Osteoblast (primary cell): ENCODE measurements at places on chromosomes 7 and 10.

DNA sequence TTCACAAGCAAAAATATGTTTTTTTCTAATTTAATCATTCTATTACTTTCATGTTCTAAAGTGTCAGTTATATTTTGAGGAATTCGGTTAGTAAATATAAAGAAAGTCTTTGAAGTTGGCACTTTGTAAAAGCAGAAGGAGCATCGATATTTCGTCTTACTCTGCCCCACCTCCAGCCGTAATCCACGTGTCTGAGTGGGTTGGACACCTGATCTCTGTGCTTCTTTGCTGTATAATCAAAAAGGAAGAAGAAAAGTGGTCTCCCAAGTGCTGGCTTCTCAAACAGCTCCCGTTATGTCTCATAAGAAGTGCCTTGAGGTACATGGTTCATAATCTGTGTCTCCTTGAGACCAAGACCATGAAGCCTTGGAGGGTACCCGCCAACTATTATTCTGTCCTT lies 19.8 kb downstream of the PRKAR2B start:
- no peak for DNase-seq

- peak; percentile 18 for DNase-seq
These were observed 68.9 kb upstream of the ADO start for GRCh38 chr10:62735464-62736167.

DNA sequence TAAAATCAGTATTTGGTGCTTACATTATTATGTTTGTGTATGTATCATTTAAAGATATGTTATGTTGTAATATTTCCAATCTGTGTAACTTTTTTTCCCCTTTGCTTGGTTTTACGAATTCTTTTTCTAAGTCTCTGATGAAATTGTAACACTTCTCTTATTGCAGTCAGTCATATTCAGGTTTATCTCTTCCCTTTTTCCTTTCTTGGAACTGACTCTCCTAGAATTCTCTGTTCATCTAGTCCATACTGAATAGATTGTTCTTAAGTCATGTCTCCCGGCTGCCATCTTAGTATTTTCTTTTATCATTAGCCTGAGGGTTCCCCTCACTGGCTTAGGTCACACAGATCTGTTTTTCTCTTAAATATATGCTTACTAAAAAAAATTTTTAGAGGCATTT lies 44.6 kb downstream of the PHTF2 start:
- no peak for DNase-seq

GRCh38 chr10:7492660-7493046 lies 81.8 kb upstream of the SFMBT2 start:
- no peak for DNase-seq

GRCh38 chr10:121942749-121943416 lies 15.1 kb upstream of the ATE1 start:
- DNase-seq: peak; percentile 89

DNA sequence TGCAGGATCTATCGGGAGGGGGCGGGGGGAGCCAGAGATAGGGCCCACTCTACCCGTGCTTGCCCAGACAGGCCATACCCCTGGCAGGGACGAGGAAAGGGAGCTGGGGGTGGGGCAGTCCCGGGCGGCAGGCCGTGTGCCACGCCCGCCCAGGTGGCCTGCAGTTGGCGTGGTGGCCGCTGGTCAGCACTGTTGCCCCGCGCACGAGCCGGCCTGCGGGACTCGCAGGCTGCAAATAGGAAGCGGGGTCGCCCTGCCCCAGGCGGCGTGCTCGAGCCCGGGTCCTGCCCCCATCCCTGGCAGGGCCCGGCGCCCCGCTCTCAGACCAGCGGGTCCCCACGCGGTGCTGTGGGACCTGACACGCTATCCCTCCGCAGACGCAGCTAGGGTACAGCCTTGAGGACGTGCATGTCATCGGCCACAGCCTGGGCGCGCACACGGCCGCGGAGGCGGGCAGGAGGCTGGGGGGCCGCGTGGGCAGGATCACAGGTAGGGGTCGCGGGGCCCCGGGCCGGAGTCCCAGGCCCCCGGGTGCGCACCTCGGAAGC lies 6.7 kb downstream of the PNLIPRP2 start:
- DNase-seq: peak; percentile 52

GRCh38 chr10:29648983-29649268 lies 14.2 kb upstream of the SVIL start:
- no peak for DNase-seq

- DNase-seq: no peak
These were observed 43.4 kb upstream of the CCDC7 start for GRCh38 chr10:32402499-32402898.

DNA sequence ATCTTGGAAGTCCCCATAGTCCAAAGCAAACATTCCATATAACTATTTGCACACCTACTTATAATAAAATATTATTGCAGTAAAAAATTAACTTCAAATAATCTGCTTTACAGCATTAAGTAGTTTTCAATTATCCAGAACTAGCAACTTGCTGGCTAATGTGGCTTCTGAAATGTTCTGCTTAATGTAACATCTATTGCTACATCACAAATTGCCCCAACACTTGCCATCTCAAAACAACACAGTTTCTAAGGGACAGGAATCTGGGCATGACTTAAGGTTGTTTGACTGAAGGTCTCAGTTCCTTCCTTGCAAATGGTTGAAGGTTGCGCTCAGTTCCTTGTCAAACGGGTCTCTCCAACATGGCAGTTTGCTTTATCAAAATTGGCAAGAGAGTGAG lies 378.5 kb upstream of the SEMA3C start:
- DNase-seq: no peak

GRCh38 chr10:33150889-33151288 lies 183.6 kb downstream of the NRP1 start:
- DNase-seq: no peak

- no peak for DNase-seq
These were observed 466.3 kb downstream of the SEMA3D start for GRCh38 chr7:84720456-84721097.

GRCh38 chr10:108982159-108982558 lies 941.2 kb downstream of the XPNPEP1 start:
- DNase-seq: no peak

DNA sequence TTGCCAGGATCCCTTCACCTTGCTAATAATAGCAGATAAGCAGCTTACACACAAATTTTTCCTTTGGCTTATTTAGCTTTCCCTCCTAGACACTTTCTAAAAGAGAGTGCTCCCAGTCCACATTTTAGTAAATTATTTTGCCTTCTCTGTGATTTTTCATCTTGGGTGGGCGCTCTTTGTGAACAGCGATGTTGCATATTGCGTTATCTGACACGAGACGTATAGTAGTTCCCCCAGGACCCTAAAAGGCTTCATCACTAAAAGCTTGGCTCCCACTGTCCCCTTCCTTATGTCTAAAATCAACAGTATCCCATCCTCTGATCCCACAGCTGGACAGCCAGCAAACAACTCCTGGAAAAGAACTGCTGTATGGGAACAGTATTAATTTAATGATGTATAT lies 232.9 kb downstream of the DYNC1I1 start:
- no peak for DNase-seq

- no peak for DNase-seq
These were observed 294.8 kb downstream of the MDFIC start for GRCh38 chr7:115216652-115217051.

GRCh38 chr10:70594161-70594560 lies 8.4 kb downstream of the PRF1 start:
- peak; percentile 22 for DNase-seq

DNA sequence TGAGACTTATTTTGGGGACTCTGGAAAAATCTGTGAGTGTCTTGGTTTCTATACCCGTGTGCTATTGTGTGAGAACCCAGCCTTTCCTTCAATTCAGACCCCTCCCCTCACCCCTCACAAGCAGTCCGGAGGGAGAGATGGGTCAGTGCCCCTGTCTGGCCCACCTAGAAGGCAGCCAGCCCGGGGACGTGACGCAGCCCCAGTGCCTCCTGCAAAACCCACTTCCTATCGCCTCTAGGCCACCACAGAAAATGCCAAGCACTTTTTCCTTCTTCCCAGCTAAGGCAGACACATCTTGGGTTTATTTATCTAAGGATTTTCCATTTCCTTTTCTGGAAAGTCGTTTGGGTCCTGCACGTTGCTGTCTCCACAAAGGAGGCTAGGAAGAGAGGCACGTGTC lies 11.6 kb upstream of the AQP1 start:
- DNase-seq: no peak

DNA sequence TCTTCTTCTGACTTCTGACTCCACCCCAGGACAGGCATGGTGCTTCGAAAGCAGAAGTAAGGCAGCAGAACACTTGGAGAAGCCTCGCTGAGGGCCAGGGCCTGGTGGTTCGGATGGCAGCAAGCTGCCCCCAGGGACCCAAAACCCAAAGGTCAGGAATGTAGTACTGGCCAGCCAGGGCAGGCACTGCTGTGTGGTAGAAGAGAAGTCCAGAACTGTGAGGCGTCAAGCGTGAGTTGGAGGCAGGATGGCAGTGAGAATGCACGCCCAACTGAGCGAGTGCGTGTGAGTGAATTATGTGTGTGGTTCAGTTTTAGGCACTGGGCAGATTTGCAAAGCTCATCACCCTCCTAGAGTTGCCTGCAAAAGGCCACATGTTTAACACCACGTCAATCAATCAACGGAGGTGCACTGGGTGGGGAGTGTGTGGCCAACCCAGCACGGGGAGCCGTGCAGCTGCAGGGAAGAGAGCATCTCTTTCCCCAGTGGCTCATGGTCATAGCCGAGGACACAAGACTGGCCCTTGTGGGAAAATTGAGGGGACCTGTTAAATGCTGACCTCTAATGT lies 144.3 kb downstream of the KCNMA1 start:
- no peak for DNase-seq

GRCh38 chr10:61869774-61870525 lies 31.5 kb upstream of the ARID5B start:
- peak; percentile 85 for DNase-seq

- DNase-seq: peak; percentile 98
These were observed 97.9 kb downstream of the WDR11 start for GRCh38 chr10:120948889-120949608.

- DNase-seq: no peak
These were observed 40.2 kb upstream of the ATP6V0A4 start for GRCh38 chr7:138838166-138838565.

GRCh38 chr10:61902445-61903220 lies 1.1 kb downstream of the ARID5B start:
- DNase-seq: peak; percentile 61

DNA sequence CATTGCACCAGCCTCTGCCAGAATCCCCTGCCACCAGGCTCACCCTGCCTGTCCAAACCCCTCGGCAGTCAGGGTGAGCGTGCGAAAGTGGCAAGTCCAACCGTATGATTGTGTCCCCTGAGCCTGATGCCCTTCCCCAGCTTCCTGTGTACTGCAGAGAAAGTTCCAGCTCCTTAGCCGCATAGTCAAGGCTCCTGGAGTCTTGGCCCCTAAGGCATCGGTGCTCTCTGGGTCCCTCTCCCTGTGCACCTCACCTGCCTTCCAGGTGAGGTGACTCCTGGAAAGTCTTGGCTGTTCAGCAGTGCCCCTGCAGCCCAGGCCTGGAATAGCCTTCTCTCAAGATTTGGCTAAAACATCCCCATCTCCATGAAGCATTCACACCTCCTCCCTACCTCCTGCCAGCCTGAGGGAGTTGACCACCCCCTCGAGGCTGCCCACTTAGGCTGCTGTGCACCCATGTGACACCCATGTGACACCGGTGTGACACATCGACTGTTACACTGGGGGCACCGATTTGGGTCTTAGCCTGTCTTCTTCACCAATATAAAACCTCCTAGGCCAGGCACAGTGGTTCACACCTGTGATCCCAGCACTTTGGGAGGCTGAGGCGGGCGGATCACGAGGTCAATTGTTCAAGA lies 56.1 kb upstream of the ELN start:
- peak; percentile 84 for DNase-seq

- DNase-seq: no peak
These were observed 1.8 kb downstream of the SEPTIN7 start for GRCh38 chr7:35802649-35803048.

GRCh38 chr7:34839645-34840044 lies 181.6 kb downstream of the NPSR1 start:
- DNase-seq: no peak

DNA sequence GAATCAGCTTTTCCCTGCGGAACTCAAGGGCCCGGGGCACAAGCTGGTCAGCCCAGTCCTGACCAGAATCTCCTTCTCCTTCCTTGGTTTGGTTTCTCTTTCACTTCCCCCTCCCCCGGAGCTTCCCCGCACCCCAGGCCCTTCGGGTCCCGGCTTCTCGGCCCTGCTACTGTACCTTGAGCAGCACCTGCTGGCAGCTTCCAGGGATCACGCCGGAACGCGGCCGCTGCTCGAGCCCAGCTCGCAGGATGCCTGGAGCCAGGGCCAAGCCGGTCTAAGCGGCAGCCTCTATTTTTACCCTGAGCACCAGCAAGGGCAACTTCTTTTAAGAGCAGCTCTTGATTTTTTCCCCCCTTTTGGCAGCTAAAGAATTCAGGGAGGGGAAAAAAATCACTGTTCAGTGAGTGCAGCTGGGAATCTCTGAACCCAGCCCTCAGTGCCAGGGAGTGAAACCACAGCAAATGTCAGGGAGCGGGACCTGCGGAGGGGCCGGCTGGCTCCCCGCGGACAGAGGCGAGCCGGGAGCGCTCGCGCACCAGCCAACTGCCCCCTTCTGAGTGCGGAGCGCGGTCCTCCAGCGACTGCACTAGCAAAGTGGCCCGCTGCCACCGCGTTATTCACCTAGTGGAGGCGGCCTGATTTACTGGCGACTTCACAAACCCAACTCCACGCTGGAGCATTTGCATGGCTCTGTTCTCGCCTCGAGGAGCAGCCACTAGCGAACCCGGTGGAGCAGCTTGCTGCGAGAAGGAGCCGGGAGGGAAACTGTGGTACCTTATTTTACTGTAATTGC lies 2.4 kb upstream of the INHBA start:
- peak; percentile 91 for DNase-seq

- peak; percentile 90 for DNase-seq
These were observed 19.0 kb upstream of the C10orf71 start for GRCh38 chr10:49280001-49280408.

DNA sequence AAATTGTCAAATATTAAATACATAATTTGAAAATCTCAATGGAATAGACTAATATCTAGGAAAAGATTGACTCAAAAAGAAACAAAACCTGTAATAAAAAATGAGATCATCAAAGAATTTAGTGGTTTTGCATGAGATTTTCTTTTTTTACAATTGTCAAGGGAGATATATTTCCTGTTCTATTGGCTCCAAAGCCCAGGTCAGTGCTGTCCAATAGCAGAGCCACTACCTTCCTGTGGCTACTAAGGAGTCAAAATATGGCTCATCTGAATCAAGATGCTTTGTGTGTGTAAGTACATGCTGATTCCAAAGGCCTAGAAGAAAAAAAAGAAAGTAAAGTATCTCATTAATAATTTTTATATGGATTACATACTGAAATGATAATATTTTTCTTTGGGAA lies 191.9 kb downstream of the C7orf25 start:
- peak; percentile 79 for DNase-seq

DNA sequence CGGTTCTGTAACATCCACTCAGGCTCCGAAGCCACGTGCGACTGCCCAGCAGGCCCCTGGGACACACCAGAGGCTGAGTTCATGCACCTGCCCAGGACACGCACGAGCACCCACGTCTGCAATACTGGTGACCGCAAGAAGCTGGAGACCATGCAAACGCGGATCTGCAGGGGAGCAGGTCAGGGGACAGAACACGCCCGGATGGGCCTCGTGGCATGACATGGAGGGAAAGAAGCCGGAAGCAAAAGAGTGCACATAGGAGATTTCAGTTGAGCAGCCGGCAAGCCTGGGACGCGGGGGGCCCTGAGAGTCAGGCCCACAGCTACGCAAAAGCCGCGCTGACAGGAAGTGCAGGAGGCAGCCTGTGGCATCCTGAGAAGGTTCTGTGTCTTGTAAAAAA lies 73.7 kb downstream of the FOXL3 start:
- no peak for DNase-seq
